ENCODE measurements at places on chromosomes 6 and 20.
A peak's percentile ranks its signal among the peaks of the same experiment; 100 is the strongest.

DNA sequence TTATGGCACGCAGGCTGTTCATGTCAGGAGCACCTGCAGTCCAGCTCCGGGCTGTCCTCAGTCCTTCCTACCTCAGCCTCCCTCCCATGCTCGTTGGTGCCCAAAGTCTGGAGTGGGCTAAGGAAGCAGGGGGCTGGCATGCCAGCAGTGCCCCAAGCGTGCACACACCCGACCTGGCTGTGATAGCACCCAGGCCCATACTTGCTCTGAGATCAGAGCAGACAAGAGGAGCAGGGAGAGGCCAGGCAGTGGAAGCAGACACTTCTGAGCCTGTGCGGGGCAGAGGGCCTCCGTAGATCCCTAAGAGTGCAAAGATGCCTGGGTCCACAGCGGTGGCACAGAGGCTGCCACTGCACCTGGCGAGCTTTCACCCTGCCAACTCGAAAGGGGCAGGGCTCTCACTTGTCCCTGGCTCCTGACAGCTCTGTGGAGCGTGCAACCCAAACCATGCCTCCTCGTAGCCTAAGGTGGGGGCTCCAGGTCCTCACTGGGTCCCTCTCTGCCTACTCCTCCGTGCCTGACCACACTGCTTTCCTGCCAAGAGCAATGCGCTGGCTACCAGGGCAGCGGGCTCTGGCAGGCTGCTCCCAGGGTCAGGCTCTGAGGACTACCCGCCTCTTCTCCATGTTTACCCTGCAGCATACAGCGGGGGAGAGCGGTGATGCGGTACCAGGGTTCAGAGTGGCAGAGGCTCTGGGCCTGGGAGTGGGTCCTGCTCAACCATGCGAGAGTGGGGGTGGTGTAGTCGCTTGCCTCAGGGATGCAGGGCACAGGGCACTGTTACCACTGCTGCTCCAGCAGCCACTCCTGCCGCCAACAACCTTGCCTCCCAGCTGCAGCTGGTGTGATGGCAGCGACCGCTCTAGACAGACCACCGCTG, 59.5 kb downstream of the MANEA start:
- DNase-seq = no peak

DNA sequence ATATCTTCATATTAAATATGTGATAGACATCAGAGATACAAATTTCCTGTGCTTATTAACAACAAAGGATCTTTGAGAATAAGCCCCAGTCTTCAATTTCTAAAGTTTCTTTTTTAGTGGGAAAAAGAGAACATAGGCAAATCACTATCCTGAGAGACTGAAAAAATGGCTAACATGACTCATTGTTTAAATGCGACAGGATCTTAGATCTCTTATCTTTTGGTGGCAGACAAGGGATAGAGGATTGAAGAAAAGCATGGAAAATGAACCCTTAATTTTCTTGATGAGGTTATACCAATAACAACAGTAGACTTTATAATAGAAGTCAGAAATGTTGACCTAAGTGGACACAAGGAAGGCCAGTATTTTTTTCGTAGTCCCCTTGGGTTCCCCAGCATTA, 178.6 kb upstream of the MAP3K7 start:
- DNase-seq = no peak

DNA sequence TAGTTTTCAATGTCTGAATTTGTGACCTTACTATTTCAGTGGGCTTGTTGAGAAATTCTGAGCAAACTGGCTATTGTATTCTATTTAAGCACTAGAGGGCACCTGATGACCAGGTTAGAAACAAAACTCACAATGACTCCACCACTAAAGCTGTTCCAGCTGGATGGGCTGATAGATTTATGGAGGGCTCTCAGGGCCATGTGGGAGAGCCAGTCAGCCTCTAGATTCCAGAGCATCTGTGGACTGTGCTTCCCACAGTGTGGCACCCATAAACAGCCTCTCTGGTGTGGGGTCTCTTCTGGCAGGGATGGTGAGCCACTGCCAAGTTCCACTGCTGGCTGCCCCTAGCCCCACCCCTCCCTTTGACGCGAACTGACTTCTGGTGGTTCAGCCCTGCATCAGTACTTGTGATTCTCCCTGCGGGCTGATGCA, 29.2 kb downstream of the C6orf58 start:
- no peak for DNase-seq

DNA sequence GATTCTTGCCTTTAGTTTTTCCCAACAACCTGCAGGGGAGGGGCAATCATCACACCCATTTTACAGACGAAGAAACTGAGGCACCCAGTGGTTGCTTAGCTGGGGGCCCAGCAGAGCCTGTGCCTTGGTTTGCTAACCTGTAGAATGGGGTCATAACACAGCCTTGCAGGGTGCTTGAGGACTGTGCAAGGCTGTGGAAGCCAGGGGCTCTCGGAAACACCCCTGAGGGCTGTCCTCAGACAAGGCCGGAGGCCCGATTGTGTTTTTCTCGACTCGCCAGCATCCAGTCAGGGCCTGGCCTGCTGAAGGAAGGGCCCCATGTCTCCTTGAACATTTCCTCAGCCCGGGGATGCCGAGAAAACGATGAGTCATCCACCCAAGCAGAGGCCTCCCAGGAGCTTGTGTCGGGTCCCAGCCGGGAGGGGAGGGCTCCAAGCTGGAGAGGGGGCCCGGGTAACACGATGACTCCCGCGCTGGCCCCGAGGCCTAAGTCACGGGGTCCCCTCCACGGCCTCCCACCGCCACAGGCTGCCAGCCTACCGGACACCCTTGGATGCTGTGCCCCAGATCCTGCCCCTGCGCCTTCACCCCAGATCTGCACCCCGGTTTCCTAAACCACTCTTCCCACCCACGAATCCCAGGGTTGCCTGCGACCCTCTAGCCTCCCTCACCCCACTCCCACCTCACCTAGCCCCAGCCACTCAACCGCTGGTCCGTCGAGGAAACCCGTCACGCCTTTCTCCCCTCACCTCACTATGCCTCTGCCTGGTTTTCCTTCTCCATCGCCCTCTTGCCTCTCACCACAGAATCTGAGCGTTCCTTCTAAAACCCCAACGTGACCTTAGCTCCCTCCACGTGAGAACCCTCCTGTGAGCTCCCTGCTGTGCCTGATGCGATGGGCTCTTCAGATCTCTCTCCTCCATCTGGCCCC, 10.6 kb downstream of the NOL4L start:
- DNase-seq = peak; percentile 71

- DNase-seq = no peak
These were observed 26.0 kb downstream of the ZC3H12D start for GRCh38 chr6:149458806-149459205.

DNA sequence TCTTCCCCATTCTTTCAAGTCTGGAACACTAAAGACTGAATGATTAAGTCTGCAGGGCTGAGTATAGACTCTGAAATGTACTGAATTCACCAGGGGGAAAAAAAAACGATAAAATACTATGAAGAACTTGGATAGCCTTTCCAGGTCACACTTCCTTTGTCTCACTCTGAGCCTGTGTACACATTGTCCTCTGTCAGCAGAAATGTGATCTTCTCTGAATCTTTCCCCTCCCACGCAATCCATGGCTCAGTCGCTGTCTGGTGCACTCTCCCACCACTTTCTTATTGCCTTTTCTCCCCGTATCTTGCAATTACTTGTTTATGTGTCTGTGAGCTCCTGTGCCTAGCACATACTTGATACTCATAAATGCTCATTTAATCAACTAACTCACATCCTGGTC, 212.6 kb upstream of the RSPO3 start:
- no peak for DNase-seq

GRCh38 chr6:33694977-33695376, 16.5 kb downstream of the UQCC2 start:
- no peak for DNase-seq

GRCh38 chr6:52546192-52546591, 30.7 kb downstream of the TRAM2 start:
- DNase-seq = no peak

- peak; percentile 74 for DNase-seq
These were observed 562 bp downstream of the TFEB start for GRCh38 chr6:41734666-41735426.

DNA sequence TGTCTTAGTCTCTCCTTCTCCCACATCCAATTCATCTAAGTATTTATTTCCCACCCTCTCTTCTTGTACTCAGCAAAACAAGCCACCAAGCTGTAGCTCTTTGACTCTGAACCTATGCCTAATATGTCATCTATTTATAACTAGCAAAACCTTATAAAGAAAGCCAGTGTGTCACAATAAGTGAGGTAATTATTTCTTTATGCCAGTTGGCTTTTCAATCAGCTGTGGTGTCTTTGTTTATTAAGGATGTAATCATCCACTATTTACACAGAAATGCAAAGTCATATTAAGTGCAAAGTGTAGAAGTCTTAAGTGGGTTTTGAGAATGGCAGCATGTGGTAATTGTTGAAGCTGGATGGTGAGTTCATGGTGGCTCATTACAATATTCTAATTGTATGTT, 215.2 kb upstream of the HTR1E start:
- DNase-seq = no peak

DNA sequence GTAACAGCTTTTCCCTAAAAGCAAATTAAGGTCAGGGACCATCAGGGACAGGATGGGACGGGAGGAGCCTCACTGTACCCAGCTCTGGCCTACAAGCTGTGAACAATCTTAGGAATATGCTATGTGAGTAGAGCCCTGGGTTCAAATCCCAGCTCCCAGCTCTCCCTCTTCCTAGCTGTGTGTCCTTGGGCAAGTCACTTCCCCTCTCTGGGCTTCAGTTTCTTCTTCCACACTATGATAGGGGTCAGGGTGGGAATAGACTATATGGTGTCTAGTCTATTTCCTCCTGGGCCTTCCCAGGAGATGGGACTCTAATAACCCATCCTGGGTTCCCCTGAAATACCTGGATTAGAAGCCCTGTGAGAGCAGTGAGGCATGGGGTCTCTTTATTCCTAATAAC, 41.6 kb downstream of the CPNE5 start:
- DNase-seq = no peak

DNA sequence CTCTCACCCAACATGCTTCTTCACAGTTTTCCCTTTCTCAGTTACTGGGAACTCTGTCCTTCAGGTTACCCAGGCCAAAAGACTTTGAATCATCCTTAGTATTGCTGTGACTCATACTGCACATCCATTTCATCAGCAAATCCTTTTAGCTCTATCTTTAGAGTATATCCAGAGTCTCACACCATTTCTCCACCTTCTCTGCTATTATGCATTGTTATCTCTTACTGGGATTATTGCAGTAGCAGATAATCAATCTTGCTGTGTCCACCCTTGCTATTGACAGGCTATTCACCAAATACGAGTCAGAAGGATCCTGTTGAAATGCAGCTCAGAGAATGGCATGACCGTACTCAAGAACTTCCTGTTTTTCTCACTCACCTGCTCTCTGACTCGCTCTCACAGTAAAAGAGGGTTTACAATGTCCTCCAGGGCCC, 57.3 kb downstream of the BCKDHB start:
- peak; percentile 19 for DNase-seq

- DNase-seq = no peak
These were observed 38.1 kb downstream of the HTR1B start for GRCh38 chr6:77425216-77425615.

- DNase-seq = no peak
These were observed 211.0 kb upstream of the RIMS1 start for GRCh38 chr6:71675386-71675785.

DNA sequence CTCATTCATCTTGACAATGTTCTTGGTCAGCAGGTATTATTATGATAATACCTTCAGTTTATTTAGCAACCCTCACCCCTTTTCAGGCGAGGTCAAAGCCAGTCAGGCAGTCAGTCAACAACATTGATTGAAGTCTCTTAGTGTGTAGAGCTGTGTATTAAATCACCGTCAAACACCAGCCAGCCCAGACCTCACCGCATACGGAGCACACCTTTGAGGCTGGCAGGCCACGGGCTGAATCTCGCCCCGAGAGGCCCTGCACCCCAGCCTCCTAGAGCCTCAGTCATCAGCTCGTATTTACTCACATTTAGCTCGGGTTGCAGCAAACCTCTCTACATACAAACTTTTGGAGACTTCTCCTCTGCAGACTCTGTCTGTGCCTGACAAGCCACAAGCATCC, 36.0 kb upstream of the FOXA2 start:
- no peak for DNase-seq

GRCh38 chr20:62699296-62699695, 9.3 kb upstream of the NTSR1 start:
- no peak for DNase-seq

- DNase-seq = no peak
These were observed 23.5 kb downstream of the TAF4 start for GRCh38 chr20:62042025-62042820.

GRCh38 chr6:17280552-17281090, 540 bp upstream of the RBM24 start:
- DNase-seq = peak; percentile 22

- no peak for DNase-seq
These were observed 69.0 kb downstream of the BTBD9 start for GRCh38 chr6:38570750-38571149.

DNA sequence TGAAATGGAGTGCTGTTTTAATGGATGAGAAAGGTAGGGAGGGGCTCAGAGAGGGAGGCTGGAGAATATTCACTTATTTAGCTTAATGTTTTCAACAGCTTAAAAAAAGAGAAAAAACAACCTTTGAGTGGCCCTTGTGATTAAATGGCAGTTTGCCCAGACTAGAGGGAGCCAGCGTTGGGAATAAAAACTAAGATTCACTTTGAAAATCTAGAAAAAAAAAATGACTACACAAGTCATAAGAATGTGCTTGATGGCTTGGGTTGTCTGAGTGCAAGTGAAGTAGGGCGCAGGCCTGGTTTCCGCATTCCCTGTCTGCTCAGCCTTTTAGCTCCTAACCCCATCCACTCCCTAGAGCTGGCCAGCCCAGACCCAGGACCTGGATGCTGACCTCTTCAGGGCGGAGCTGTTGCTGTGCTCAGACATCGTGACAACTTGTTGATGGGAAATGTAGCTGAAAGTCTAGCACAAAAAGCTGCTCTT, 28.9 kb downstream of the UTRN start:
- DNase-seq = no peak

DNA sequence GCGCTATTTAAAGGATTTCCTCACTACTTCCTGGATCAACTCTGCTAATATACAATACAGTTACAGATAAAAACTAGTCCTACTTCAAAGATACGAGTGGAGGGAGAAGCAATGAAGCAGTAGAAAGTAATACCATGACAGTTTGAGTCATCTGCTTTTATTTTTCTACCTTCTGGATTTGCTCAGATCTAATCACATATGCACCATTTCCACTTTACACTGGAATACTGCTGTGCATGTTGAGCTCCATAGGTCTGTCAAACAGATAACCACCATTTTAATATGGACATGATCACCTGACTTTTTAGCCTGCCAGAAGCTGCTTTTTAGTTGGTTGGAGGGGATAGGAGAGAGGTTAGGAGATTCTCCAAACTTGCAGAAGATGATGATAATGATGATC, 92.5 kb downstream of the MMUT start:
- no peak for DNase-seq

GRCh38 chr6:79670789-79671188, 39.7 kb downstream of the SH3BGRL2 start:
- DNase-seq = no peak

- DNase-seq = no peak
These were observed 186.7 kb downstream of the PTPRK start for GRCh38 chr6:128333581-128334223.

- no peak for DNase-seq
These were observed 171.4 kb downstream of the ZFAND3 start for GRCh38 chr6:37990762-37991525.
